ENCODE measurements at places on chromosomes 3 and 15.

- peak; percentile 87 for DNase-seq
Observed at GRCh38 chr15:40338921-40339620, 1.7 kb downstream of the CCDC9B start.

GRCh38 chr3:29525254-29525881, 244.5 kb downstream of the RBMS3 start:
- DNase-seq: peak; percentile 75

- no peak for DNase-seq
Observed at GRCh38 chr3:106191211-106191610, 322.4 kb upstream of the CBLB start.

GRCh38 chr3:138461246-138461645, 26.8 kb downstream of the ESYT3 start:
- DNase-seq: no peak

DNA sequence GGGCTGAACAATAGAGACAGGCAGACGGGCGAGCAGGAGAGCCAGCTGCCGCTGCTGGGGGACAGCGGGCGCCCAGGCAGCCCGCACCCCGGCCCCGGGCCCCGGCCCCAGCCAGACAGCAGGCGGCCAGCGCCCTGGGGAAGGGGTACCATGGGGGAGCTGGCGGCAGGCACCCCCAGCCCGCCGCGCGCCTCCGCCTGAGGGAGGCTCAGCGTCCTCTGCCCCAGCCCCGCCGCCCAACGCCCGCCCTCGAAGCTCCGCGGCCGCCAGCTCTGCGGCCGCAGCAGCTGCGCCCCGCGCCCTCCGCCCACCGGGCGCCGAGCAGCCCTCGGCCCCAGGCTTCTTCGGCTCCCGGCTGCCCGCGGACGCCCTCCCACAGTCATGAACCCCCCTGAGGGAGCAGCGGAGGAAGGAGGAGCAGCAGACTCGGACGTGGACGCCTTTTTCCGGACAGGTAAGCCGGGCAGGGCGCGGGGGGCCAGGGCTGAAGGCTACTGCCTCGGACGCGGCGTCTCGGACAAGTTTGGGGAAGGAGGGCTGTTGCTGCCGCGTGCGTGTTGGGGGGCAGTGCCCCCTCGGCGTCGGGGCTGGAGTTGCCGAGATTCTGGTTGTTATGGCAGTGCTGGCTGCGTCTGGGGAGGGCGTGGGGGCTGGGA, 41.6 kb upstream of the ROPN1 start:
- no peak for DNase-seq

Measured in astrocyte of the spinal cord (primary cell).